ENCODE measurements at places on chromosomes 7 and 10. TPM values are rescaled to one million over a fixed set of nuclear protein-coding genes. Genes with fewer than 3 reads are reported as not detected.

The GHRHR gene
- 0.54 TPM for polyA plus RNA-seq

The CALD1 gene
- polyA plus RNA-seq: 98.8 TPM

The TUBB8 gene
- not detected for polyA plus RNA-seq

The MSS51 gene
- 62.6 TPM for polyA plus RNA-seq

The SRRT gene
- polyA plus RNA-seq: 98.4 TPM

The MBL2 gene
- not detected for polyA plus RNA-seq

The DMBT1 gene
- polyA plus RNA-seq: not detected

The NUTM2B gene
- 1.2 TPM for polyA plus RNA-seq

The CCL26 gene
- polyA plus RNA-seq: 1.00 TPM

The ERVW-1 gene
- polyA plus RNA-seq: 1.4 TPM

The AKR1B15 gene
- polyA plus RNA-seq: 0.42 TPM

The PRLHR gene
- not detected for polyA plus RNA-seq

The PIP gene
- not detected for polyA plus RNA-seq

The SHH gene
- 0.06 TPM for polyA plus RNA-seq

The GNGT1 gene
- polyA plus RNA-seq: not detected

The OPN4 gene
- 1.9 TPM for polyA plus RNA-seq

The PRPS1L1 gene
- not detected for polyA plus RNA-seq

The TAS2R4 gene
- polyA plus RNA-seq: 1.3 TPM

The GHITM gene
- polyA plus RNA-seq: 114 TPM

The HTR7 gene
- 0.18 TPM for polyA plus RNA-seq

The MTERF1 gene
- polyA plus RNA-seq: 10.0 TPM

The MCM10 gene
- polyA plus RNA-seq: 3.9 TPM

The CDCA7L gene
- polyA plus RNA-seq: 15.7 TPM

The DOCK1 gene
- 26.7 TPM for polyA plus RNA-seq

The ABCB1 gene
- polyA plus RNA-seq: 0.38 TPM

The CPA5 gene
- polyA plus RNA-seq: 2.0 TPM

The PAPSS2 gene
- 7.8 TPM for polyA plus RNA-seq

The PLA2G12B gene
- polyA plus RNA-seq: 0.16 TPM

The CPEB3 gene
- polyA plus RNA-seq: 3.7 TPM

The NANOS1 gene
- polyA plus RNA-seq: 6.7 TPM

All from forelimb muscle (tissue), 1 donor.